Bone marrow (tissue), 2 donors: ENCODE measurements at places on chromosomes 6 and 20.

DNA sequence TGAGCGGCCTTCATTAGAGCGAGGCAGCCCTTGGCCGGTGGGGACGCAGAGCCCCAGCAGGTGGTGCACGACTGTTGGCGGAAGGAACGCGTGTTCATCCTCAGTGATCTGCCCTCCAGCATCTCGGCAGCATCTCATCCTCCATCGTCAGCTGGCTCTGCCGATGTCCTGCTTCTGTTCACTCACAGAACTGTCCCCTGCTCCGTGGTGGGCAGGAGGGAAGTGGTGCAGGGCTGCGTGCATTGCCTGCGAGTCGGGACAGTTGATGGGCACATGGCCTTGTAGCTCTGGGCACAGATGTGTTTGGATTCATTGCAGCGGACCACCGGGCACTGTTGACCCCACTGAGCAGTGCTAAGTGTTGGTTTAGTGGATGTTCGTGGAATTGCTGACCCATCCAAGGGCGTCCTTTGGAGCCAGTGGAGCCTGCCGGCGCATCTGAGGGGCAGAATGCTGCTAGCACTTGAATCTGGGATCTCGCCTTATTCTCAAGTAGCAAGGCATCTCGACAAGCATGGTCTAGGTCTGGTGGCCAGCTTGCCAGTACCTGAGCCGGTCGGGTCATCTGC is 6.7 kb upstream of the SLC17A9 start:
- no peak for DNase-seq

DNA sequence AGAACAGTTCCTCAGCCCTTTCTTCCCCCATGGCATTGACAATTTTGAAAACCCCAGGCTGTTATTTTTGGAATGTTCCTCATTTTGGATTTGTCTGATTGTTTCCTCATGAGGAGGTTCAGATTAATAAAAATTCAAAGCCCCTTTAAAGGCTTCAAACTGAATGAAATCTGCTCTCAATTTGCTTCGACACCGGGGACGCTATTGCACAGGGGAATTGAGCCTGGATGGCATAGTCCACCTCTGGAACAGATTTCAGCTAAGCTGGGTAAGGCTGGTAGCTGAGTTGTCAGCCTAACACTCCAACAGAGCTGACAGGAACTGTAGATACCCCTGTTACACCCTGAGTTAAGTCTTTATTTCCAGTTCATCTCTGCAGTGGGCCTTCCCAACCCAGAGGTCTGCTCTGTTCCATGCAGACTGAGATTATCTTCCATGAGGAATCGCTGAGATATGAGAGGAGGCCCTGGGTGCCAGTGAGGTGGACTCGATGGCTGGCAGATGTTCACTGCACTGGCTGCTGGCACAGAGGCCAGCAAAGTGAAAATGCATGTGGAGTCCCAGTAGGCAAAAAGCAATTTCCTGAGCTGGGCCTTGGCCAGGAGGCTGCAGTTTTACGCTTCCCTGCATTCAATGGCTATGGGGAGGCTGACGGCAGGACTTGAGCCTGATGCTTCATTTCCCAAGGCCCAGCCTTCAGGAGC is 73.3 kb upstream of the PAX1 start:
- no peak for DNase-seq

- DNase-seq = no peak
Observed at GRCh38 chr6:34806738-34807453, 15.0 kb downstream of the BLTP3A start.

DNA sequence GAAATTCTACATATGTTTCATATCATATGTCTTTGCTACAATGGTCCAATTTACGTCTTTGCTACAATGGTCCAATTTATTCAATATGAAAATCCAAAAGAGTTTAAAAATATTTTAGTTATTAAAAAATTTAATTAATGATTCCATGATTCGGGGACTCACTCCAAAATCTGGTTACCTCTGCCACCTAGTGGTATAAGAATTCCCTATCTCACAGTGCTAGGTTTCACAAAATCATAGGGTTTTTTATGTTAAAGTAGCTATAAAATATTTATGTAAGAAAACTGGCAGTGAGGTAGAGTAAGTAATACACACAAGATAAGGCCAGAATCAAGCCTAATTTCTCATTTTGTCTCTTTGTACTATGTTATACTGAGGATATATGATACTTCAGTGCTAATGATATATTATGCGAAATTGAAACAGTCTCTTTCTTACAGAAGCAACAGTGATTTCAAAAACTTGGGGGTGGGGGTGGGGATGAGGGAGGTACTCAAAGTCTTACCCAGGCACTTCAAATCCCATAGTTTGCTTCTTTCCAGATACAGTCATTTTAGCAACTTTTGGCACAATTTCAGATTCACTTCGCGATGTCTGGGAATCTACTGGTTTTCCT is 52.3 kb downstream of the HBS1L start:
- DNase-seq = peak; percentile 9

- no peak for DNase-seq
Observed at GRCh38 chr20:5967469-5967868, 17.0 kb downstream of the MCM8 start.

GRCh38 chr20:36070451-36070850 is 84.1 kb upstream of the EPB41L1 start:
- no peak for DNase-seq

- DNase-seq = no peak
Observed at GRCh38 chr20:16222859-16223411, 350.3 kb downstream of the KIF16B start.

- no peak for DNase-seq
Observed at GRCh38 chr20:51417250-51418136, 125.0 kb downstream of the NFATC2 start.

DNA sequence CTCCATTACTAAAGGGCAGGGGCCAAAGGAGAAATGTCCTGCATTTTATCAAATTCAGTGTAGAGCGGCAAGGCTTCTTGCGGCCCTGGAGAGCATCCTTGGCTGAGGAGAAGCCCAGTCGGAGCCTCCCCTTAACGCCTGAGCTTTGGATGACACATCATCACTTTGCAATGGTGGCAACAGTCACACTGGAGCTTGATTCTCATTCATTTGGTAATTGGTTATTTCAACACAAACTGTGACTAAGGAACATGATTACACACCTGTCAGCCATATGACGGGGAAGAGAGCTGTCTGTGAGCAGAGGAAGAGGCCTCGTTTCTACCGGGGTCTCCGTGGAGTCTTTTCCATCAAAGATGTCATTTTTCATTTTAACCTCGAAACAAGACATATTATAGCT is 81.4 kb downstream of the SOBP start:
- no peak for DNase-seq

DNA sequence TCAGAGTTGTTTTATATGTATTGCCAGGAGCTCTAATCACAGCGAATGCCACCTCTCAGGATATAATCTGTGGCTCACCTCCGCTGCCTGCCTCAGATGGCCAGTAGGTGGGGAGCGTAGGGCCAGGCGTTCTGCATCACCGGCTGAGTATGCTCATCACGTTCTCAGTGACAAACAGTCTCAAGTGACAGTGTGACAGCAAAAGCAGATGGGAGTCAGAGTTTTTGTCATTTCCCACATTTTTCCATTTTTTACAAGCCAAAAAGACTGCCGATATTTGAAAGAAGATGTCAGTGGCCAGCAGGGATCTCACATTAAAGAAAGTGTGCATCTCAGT is 208.7 kb downstream of the ALDH8A1 start:
- no peak for DNase-seq

GRCh38 chr6:30781743-30782424 is 37.5 kb upstream of the IER3 start:
- DNase-seq = peak; percentile 86

- no peak for DNase-seq
Observed at GRCh38 chr20:10667560-10668167, 6.1 kb downstream of the JAG1 start.

DNA sequence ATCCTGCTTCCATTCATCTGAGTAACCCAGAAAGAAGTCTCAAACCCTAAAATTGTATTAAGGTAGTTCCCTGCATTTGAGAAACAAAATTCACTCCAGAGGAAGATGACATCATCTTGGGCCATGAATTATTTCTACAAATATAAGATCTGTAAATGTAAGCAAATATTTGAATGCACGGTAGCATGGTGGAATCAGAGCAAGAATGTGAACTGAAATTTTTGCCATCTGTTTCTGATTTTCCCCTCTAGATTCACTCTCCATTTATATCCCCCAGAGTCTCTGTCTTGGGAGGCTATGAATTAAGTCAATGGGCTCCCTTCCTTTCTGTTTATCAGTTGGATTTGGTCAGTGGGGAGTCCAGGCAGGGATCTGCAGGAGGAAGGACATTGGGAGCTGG is 5.8 kb upstream of the MAP3K5 start:
- no peak for DNase-seq

GRCh38 chr6:3222506-3223038 is 4.9 kb downstream of the TUBB2B start:
- no peak for DNase-seq

GRCh38 chr6:52503851-52504781 is 72.7 kb downstream of the TRAM2 start:
- no peak for DNase-seq

DNA sequence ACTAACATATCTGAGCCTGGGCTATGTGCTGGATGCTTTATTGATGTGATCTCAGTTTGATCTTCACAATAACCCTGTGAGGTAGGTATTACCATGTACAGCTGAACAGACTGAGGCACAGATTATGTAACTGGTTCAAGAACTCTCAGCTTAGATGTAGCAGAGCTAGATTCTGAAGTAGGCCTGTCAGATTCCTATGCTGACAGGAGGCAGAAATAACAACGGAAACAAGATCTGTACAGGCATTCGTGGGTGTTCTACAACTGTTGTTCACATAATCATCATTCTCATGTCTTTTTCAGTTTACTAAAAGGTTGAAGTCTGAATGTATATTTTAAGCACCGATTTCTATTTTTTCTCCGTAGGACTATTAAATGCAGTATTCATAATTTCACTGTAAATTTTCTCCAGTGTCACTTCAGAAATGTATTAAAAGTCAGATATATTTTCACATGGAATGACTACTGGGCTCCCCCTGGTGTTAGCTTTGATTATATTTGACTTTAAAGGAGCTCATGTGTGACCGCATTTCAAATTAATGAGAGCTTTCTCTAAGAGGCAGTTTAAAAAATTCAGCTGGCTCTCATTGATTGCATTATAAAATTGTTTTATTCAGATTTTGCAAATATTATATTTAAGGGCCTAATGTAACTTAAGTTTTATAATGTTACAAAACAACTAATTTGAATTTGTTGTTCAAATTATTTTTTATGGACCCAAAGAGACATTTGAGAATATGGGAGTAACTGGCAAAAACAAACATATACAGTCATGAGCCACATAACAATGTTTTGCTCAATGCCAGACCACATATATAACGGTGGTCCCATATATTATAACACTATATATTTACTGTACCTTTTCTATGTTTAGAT is 36.4 kb upstream of the SLC17A4 start:
- DNase-seq = no peak

DNA sequence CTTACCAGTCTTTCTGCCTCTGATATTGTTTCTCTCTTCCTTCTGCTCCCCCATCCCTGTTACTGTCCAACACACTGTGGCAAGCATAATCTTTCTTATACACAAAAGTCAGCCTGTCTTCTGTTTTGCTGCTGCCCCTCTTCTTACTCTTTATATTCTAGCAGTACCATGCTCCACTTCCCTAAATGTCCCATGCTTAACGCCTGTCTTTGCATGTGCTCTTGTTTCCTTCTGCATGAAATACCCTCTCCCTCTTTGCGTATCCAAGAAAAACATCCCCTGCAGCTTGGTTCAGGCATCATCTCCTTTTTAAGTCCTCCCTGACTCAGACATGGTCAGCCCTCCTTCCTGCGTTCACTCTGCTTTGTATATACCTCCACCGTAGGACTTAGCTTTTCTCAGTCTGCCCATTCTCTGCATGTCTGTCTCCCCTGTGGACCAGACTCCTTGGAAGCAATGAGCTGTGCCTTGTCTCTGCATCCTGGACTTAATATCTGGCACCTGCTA is 103.9 kb downstream of the CTNNBL1 start:
- no peak for DNase-seq

- peak; percentile 85 for DNase-seq
Observed at GRCh38 chr20:57432862-57433491, 41.8 kb downstream of the RBM38 start.

DNA sequence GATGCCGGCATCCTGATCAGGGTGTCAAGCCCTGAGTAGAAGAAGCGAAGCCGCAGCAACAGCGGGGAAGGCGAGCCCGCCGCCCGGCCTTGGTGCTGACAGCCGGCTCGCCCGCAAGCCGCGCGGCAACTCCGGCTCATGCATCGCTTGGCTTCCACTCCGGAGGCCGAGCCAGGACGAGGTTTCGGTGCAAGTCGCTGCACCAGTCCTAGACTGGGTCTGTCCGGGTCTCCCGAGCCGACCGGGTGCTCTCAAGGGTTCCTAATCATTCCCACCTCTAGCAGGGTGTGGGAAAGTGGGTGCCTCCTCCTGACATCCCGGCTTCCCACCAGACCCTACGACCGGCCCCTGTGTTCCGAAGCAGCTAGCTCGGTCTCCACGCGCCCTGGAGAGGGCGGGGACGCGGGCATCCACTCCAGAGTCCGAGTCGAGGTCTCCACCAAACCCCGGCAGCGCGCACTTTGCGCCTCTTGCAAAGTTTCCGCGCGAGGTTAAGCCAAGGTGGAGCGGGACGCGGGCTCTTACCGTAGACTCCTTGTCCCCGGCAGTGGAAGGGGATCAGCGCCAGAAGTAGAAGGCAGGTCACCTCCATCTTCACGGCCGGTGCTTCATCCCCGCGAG is 1.4 kb downstream of the MDGA1 start:
- DNase-seq = no peak

DNA sequence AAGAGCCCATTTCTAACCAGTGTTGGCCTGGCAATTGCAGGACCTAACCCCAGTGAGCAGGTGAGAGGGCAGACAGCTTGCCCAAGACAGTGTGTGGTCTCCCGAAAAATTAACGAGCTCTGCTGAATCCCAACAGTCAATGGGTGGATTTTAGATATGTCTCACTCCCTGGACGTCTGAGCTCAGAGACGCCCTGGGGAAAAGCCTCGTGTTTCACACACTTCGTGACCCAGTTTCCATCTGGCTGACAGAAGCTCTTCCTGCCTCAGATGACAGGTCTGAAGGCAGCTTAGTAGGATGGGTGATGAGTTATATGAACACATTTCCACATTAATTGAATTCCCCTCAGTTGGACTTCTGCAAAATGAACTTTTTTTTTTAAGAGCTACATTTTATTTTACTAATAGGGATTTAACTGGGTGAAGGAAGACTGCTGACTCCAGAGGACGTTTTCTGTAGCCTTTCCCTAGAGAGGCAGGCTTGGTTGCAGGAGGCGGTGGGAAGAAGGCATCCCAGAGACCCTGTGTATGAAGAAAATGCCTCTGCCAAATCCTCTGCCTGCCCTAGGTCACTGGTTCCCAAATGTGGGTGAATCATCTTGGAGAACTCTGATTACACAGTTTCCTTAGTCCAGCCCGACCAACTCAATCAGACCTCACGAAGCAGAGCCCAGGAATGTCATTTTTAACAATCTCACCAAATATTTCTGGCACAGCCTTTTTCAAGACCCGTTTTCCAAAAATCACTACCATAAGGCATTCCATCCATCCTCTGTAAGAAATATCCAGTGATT is 71.7 kb upstream of the LY86 start:
- no peak for DNase-seq

DNA sequence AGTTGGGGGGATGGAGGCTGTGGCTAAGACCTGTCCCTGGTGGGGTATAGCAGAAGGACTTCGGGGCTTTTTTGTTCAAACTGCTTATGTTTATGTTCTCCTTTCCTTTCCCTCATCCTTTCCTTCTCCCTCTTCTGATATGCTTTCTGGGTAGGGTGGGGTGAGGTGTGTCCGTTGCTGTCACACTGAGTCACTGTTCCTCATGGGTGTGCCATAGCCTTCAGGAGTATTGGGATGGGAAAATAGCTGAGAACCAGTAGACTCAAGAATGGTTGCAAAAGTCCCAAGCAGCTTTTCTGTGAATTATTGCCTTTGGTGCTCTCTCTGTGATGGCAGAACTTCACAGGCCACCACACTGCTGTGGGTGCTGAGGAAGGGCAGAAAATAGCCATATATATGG is 39.6 kb downstream of the TPD52L1 start:
- DNase-seq = no peak
